Activated naive CD4-positive, alpha-beta T cell treated with anti-CD3 and anti-CD28 coated beads, Interleukin-2, amount 10 ng/mL, durations not matched to agents 5 hours and 36 hours (primary cell): ENCODE measurements at places on chromosomes 11 and 22. TPM values are rescaled to one million over a fixed set of nuclear protein-coding genes. Genes with fewer than 3 reads are reported as not detected.

Gene NAT10
- 73.4 TPM for total RNA-seq

Gene MS4A15
- not detected for total RNA-seq

Gene KCNK4
- total RNA-seq, result not detected

Gene CTSW
- 47.2 TPM for total RNA-seq

Gene OR2D2
- not detected for total RNA-seq

Gene XPNPEP3
- total RNA-seq, result 13.2 TPM

Gene OR52N4
- total RNA-seq, result 1.9 TPM

Gene RAC2
- total RNA-seq, result 987 TPM
